ELR (cell line): ENCODE measurements at places on chromosomes 2 and 18.
A peak's percentile ranks its signal among the peaks of the same experiment; 100 is the strongest.

DNA sequence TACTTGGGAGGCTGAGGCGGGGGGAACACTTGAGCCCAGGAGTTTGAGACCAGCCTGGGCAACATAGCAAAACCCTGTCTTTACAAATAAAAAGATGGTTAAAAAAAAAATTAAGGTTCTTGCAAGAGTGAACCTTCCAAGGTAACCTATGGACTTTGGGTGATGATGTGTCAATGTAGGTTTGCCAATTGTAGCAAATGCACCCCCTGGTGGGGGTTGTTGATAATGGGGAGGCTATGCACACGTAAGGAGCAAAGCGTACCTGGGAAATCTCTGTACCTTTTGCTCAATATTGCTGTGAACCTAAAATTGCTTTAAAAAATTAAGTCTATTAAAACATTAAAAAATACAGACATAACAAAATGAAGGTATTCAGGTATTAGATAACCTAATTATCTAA lies 70.4 kb downstream of the CWC22 start:
- DNase-seq = peak; percentile 56

DNA sequence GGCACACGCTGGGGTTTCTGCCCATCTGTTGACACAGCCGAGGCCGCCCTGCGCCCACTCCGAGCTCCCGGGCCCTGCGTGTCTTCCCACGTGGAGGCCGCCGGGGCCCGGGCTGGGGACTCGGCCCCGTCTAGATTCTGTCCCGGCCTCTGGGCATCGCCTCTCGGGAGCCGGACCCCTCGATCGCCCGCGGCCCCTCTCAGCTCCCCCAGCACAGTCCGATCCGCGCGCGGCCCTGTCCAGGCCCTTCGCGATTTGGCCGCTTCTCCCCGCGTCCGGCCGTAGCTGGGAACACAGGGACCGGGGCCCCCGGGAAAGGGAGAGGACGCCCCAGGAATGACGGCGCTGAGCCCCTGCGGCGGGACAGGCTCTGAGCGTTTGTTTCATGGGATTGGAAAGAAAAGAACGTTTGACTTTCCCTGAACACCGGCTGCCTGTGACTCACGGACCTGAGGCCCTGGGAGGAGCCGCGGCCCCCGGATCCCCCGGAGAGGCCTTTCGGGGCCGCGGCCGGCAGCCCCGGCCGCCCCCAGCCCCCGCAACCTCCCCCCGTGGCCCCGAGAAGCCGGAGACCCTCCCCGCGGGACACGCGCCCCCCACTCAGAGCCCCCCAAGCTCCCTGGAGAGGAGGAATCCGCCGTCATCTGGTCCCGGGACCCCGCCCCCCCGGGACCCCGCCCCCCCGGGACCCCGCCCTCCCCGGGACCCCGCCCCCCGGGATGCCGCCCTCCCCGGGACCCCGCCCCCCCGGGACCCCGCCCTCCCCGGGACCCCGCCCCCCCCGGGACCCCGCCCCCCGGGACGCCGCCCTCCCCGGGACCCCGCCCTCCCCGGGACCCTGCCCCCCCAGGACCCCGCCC lies 62.7 kb upstream of the CTDP1 start:
- no peak for DNase-seq

GRCh38 chr2:225891771-225892170 lies 492.3 kb downstream of the NYAP2 start:
- no peak for DNase-seq

DNA sequence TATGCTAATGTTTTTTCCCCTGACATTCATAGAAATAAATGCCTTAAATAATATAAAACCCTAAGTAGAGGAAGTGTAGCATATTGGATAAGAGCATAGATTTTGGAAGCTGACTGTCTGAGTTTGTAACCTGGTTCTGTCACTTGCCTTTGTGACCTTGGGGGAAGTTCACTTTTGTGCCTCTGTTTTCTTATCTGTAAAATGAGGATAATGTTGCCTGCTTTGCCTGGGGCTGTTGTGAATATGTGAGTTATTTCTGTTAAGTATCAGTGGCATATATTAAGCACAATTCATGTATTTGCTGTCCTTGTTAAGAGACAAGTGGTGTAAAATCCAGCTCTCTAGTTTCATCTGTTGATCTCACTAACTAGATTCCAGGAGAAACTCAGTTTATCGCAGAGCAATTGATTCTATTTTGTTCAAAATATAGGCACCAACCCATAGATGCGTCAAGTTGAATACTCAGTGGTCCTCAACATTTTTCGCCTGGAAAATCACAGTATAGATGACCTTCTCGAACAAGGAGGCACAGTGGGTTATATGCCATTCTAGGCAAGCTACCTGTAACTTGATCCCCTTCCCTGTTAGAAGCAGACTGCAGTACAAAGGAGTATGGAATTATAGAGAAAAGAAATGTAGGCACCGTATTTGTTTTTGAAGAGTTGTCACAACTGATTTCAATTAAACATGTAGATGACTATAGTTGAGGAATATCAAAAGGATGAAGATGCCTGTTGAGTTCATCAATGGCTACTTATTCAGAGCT lies 67.0 kb downstream of the SOCS6 start:
- DNase-seq = no peak

DNA sequence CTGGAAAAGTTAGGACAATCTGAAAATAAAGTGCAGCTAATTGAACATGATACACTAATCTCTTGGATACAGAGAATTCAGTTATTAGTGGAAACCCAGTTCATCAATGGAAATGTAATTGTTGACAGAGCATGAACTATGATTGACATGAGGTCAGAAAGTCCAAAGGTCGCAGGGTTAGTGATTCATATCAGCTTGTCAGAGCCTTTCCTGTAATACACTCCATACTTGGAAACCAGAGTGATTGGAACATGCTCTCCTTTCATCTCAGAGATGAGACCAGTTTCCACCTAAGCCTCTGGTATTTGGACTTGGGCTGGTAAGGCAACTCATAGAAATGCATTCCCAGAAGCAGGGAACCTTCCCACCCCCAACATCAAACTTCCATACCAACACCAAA lies 8.5 kb upstream of the NCKAP5 start:
- no peak for DNase-seq

DNA sequence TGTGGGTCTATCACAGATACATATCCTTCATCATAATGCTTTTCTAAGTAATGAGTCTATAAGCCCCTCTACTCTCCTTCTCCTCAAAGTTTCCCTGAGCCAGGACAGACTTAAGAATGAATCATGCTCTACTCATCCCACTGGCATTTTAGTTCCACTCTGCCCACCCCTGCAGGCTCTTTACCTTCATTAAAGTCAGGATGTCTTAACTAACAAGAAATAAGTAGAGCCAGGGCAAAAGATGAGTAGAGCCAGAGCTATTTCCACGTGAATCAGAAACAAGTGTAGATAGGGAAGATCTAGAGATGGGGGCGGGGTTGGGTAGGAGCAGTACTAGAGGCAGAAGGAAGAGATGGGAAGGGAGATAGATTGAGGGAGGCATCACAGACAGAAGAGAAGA lies 790.5 kb downstream of the RNF144A start:
- DNase-seq = peak; percentile 82

DNA sequence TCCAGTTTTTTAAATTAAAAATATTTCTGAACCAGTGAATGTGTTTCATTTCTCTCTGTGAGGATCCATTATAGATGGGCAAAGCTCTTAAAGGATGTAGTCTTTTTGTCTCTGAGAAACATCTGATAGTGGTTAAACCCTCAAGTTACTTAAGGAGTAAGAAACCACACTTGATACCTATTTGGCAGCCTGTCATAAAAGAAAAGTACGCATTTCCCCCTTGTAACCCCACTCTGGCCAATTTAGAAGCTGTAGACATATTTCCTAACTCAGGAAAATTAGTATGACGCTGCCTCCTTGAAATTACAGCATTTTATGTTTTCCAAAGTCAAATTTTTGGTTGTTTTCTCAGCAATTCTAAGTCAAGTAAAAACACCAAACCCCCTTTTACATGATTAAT lies 2.0 kb downstream of the STAT4 start:
- DNase-seq = no peak

GRCh38 chr2:126115975-126116374 lies 540.0 kb upstream of the GYPC start:
- DNase-seq = no peak
